ENCODE measurements at places on chromosomes 5 and 9.
A peak's percentile ranks its signal among the peaks of the same experiment; 100 is the strongest.

- DNase-seq = no peak
These were observed 177.2 kb upstream of the MAP3K1 start for GRCh38 chr5:56638061-56638621.

DNA sequence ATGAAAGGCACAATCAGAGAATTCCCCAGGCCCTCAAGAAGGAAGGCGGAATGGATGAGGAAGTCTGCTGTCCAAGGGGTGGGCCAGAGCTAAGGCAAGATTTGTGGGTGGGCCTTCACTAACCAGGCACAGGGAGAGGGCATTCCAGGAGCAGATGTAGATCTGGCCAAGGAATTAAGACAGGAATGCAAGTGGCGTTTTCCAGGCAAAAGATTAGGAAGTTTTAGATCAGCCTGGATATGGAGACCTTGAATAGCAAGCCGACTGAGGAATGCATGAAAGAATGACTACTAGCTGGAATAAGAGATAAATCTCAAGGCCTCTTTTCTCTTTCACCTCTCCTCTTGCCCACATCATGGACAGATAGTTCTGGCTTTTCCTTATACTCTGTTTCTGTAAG is 68.5 kb downstream of the GHR start:
- DNase-seq = peak; percentile 59

GRCh38 chr5:68332556-68332955 is 117.0 kb downstream of the PIK3R1 start:
- DNase-seq = no peak

DNA sequence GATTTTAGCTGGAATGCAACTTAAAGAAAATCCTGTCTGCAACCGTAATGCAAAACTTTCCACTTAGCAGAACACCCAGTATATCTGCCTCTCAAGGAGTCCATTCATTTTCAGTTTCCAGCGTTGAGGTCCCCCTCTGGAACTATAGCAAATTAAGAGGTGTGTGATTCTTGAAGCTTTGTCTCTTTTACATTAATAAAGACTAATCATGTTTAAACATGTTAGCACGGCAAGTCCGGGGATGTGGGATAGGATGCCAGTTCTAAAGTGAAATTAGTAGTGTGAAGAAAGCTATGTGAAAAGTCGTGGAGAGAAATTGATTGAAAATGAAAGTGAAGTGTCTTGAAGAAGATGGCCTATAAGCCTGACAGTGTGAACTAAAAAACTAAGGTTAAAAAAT is 429.1 kb downstream of the NR2F1-AS1 start:
- DNase-seq = no peak

DNA sequence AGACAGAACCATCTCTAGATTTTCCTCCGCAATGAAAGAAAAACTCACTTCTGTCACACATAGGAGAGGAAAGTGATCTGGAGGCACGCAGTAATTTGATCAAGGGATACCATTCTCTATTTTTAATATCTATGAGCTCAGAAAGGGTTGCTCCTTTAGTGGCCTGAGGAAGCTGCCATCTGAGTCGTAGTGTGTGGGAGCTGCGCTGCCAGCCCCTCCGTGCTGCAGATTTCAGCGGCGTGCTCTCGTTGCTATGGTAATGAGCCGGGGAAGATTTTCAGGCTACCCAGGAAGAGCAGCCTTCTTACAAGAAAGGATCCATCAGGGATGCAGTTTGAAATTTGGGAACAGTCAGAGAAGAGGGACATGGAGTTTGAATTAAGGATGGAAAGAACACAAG is 17.1 kb upstream of the GOLM1 start:
- DNase-seq = no peak

- no peak for DNase-seq
These were observed 219.1 kb downstream of the C9orf50 start for GRCh38 chr9:129401623-129402370.

GRCh38 chr5:573206-573605 is 38.9 kb upstream of the CEP72 start:
- DNase-seq = no peak

GRCh38 chr5:80296121-80296520 is 23.7 kb upstream of the SPZ1 start:
- DNase-seq = no peak

DNA sequence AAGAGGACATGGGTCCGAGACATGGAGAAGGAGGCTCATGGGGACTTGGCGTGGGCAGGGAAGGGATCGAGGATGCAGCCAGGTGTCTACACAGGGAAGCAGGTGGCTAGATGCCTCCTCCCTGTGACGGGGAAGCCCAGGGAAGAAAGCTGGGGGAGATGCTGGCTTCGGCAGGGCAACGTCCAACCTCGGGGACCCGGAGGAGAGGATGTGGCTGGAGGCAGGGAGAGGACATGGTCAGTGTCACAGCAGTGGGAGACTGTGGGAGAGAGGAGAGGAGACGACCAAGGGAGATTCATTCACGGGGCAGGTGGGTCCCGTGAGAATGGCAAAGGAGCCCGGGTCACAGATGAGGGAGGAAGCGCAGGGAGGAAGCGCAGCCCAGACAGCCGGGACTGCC is 73.2 kb upstream of the PHYKPL start:
- no peak for DNase-seq

DNA sequence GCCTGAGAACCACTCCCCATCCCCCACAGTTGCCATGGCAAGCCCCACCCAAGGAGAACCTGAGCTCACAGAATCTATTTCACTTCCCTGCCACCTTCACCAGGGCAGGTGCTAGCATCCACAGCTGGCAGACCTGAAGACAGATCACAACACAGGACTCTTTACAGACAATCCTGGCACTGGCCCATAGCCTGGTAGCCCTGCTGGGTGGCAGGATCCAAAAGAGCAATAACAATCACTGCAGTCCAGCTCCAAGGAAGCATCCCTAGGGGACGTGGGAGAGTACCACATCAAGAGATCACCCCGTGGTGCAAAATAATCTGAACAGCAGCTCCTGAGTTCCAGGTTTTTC is 463.2 kb upstream of the PIK3R1 start:
- no peak for DNase-seq

DNA sequence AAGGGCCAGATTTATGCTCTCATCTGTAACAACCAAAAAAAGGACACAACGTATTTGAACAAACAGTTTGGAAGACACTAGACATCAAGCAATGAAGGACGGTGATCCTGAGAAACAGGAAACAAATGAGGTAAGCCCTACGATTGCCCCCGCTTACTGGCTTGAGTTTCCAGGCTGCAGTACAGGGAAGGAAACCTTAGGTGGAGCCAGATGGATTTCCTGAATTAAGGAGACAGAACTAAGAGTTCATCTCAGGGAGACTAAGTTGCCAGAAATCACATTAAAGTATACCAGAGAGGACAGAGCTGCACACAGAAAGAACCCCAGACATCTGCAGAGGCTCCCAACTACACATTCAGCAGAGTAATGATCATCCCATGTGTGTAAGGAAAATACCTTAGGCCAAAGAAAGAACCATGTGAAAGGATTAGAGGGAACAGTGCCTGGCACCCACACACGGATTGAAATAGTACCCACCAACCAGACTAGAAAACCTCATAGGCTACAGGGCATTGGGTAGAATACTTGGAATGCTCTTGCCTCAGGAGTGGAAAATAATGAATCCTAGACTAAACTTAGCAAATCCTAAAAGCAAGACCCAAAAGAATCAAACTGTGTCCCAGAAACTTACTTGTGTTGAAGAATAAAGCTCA is 99.3 kb upstream of the NIPBL start:
- DNase-seq = peak; percentile 12

- no peak for DNase-seq
These were observed 61.7 kb upstream of the SHB start for GRCh38 chr9:38130724-38131123.

DNA sequence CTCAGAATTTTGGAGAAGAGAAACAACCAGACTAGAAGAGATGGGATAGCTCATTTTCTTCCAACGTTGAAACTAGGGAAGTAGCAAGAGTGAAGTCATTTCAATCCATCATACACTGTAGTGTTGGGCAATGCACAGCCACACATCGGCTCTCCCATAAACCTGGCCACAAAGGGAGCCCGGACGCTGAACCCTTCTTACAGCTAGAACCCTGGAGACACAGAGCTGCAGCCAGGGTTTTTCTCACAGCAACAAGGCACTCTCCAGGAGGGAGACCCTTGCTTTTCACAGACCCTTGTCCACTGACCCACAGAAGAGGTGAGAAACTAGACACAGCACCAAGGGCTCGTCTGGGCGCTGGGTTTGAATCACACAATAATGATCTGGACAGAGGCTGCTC is 101.4 kb upstream of the FSTL4 start:
- no peak for DNase-seq

DNA sequence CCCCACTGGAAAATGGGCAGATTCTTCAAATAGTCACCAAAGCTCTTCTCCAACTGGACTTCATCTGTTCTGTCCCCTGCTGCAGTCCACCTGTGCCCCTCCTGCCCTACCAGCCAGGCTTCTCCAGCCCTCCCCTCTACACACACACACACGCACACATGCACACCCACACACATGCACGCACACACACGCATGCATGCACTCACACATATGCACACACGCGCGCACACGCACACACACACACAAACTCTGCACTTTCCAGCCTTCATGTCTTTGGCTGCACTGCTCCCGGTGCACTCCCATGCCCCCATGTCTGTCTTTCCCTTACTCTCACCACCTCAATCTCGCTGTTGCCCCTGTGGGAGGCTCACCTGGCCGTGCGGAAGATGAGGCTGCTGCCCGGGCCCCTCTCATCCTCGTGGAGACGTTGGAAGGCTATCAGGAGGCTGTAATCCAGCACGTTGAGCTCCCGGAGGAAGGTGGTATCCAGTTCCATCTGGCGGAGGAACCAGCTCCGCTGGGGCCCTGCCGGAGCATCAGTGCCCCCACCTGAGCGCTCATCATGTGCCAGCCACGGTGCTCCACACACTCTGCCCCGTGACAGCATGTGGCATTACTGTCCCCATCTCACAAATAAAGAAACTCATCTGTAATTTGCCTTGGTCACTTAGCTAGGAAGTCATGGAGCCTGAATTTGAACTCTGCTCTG is 5.7 kb downstream of the PIP5KL1 start:
- DNase-seq = no peak

Measured in fibroblast of skin of back (primary cell).